ENCODE measurements at places on chromosomes 13 and 19.

DNA sequence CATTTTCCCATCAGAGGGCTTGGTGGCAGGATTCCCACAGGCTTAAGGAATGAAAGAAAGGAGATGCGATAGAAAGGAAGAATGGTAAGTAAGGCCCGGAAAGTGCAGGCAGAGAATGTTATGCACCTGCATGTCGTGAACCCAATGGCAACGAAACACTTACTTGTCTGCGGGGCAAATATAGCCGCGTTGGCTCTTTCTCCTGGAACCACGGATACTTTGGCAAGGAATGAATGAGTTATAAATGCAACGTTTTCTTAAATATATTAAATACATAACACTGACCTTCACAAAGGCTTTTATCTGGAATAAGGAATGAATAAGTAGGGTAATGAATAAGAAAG, 192.1 kb downstream of the KATNAL1 start:
- no peak for DNase-seq

DNA sequence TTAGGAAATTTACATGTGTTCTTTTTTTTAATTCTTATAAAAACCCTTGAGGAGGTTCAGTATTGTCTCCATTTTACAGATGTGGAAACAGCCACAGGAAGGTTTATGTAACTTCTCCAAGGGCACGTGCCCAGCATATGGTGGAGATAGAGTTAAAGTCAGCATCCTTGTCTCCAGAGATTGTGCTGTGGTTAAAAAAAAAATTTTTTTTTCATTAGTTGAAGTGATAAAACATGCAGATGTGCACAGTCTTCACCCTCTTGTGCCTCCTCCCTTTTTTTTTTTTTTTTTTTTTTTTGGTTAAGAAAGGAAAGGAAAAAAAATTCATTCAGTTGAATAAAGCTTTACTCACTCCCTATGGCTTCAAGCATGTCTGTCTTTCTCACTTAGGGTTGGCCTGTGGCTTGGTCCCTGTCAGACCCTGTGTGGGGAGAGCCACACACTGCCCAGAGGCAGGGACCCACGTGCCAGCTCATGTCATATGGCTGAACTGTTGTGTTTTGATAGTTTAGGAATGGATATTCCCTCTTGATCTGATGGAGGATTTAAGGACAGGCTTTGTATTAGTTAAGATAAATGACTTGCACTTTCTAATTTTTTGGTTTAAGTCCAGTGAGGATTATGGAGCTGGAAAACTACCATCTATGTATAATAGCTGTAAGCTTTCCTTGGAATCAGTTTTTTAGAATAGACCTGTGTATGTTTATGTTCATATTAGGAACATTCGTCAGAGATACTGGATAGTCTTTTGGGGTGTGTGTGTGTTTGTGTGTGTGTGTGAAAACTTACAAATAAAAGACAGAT, 19.3 kb downstream of the RNASEH2B start:
- DNase-seq = no peak

GRCh38 chr19:29690842-29691241, 24.2 kb downstream of the C19orf12 start:
- DNase-seq = no peak

DNA sequence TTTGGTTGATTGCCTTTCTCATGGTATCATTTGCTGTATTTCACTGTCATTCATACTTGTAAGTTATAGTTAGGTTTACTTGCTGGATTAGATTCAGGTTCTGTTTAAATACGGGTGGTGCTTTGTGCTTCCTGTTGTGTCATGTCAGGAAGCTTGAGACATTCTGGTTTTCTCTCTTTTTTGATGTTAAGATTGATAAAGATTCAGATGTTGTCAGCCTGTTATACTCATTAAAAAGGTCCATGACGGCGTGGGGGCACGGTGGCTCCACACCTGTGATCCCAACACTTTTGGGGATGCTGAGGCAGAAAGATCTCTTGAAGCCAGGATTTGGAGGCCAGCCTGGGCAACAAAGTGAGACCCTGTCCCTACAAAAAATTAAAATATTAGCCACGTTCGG, 45.7 kb downstream of the NAA16 start:
- no peak for DNase-seq

GRCh38 chr13:30932481-30933353, at the start of gene TEX26:
Gene TEX26 (plus strand): TSS chr13:30932656. CDS start chr13:30932716, 60 bp downstream.
- DNase-seq = peak; percentile 82

DNA sequence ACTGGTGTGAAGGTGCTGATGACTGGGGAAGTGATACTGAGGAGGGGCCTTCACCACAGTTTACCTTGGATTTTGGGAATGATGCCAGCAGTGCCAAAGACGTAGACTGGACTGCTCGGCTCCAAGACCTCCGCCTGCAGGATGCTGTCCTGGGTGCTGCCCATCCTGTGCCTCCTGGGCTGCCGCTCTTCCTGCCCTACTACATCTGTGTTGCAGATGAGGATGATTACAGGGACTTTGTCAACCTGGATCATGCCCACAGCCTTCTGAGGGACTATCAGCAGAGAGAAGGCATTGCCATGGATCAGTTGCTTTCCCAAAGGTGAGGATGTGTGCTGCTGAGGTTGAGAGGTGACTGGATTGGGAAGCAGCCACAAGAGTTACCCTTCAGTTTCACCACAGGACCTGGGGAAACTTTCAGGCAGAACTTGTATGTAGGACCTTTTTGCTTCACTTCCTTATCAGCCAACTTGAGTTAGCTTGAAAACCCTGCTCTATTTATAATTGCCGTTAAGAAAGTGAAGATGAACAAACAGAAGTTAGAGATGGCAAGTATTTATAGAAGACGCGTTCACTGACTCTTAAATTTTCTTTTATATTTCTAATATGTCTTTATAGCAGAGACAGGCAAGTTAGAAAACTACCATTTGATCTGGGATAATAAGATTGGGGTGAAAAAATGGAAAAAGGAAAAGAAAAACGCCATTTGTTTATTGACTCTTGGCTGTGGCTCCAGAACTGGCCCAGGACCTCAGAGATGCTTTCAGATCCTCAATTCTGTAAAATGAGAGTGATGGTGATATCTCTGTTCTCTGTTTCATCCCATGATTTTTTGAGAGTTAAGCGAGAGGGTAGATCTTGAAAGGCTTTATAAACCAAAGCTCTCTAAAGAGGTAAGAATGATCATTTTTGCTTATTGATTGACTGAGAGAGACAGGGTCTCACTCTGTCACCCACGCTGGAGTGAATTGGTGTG, 5.3 kb downstream of the PDCD2L start:
- DNase-seq = no peak

DNA sequence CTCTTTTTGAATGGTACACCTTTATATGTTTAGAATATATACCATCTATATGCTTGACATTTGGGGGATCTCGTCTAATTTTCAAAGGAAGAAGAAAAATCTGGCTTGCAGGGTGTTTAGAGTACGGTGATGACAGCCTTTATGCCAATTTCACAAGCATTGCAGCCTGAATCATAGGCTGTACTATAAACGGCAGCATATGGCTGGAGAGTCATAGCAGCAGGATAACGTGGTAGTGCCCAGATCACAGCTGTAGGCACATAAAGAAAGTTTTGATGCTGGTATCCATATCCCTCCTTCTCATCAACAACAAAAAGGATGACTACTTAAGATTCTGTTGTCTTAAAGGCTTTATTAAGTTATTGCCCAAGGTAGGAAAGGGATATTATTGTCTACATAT, 253.0 kb downstream of the PCDH9 start:
- no peak for DNase-seq

DNA sequence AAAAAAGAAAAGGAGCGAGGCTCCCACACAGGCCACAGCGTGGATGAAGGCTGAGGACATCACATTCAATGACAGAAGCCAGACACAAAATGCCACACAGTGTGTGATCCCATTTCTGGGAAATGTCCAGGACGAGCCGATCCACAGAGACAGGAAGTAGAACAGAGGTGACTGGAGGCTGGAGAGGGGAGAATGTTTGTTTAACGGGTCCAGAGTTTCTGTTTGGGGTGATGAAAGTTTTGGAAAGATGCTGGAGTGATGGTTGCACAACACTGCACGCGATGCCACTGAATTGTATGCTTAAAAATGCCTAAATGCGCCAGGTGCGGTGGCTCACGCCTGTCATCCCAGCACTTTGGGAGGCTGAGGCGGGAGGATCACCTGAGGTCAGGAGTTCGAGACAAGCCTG, 650 bp upstream of the FUT5 start:
- DNase-seq = no peak

DNA sequence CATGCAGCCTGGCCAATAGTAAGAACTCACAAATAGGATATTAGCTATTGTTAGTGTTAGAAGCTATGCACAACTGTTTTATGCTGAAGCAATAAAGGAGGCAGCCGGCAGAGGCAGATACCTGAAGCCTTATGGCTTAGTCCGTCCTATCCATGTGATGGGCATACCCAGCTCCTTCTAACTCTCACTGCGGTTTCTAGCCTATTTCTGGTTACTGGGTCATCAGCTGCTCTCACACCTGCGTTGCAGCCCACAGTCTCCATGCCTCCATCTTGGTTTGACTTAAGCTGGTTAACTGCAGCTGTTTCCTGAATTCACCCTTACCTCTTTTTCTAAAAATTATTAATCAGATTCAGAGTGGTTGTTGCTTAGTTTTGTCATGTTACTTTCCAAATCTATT, 40.5 kb upstream of the CNMD start:
- DNase-seq = no peak

DNA sequence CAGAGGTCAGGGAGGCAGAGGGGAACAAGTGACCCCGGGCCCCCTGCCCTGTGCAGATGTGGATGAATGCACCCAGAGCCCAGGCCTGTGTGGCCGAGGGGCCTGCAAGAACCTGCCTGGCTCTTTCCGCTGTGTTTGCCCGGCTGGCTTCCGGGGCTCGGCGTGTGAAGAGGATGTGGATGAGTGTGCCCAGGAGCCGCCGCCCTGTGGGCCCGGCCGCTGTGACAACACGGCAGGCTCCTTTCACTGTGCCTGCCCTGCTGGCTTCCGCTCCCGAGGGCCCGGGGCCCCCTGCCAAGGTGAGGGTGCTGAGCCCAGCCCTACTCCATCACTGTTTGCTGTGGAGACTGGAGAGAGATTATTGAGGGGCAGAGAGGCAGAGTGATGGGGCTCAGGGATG, 9.9 kb downstream of the LTBP4 start:
- peak; percentile 52 for DNase-seq

DNA sequence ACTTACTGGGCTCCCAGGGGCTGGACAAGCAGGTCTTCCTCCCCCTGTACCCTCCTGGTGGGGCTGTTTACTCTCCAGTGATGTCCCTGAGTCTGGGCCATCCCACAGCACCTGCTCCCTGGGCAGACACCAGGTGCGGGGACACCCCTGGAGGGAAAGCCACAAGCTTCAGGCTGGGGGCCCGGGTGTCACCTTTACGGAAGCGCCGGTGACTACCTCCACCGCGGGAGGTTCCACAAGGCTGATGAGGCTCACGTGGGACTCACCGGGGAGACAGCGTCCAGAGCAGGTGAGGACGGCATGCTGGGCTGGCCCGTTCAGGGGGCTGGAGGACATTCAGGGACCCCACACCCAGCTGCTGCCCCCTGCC, 24.9 kb downstream of the NFILZ start:
- no peak for DNase-seq

GRCh38 chr13:49869519-49869918, 66.6 kb downstream of the SPRYD7 start:
- peak; percentile 58 for DNase-seq

- peak; percentile 91 for DNase-seq
Observed at GRCh38 chr19:2494447-2495129, 18.7 kb downstream of the GADD45B start.

DNA sequence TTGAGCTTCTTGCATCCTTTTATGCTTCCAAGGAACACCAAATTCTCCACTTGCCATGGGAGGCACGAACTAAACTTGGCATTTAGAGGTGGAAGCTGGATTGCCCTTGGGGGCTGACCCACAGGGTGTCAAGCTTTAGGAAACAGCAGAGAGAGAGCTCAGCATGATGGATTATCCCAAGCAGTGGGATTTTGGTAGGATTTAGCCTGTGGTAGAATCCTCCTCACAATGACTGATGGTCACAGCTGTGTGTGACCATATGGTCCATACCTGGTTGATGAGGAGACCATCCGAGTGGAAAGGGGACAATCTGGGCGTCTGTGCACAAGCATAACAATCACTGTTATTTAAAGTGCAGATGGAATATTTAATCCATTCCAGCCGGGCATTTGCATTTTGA, 40.1 kb upstream of the PSG9 start:
- no peak for DNase-seq

GRCh38 chr13:110483386-110483968, 78.0 kb downstream of the RAB20 start:
- no peak for DNase-seq

- DNase-seq = no peak
Observed at GRCh38 chr13:41549491-41549890, 92.1 kb downstream of the RGCC start.

- peak; percentile 62 for DNase-seq
Observed at GRCh38 chr19:28184997-28185396, 1028.0 kb downstream of the UQCRFS1 start.

DNA sequence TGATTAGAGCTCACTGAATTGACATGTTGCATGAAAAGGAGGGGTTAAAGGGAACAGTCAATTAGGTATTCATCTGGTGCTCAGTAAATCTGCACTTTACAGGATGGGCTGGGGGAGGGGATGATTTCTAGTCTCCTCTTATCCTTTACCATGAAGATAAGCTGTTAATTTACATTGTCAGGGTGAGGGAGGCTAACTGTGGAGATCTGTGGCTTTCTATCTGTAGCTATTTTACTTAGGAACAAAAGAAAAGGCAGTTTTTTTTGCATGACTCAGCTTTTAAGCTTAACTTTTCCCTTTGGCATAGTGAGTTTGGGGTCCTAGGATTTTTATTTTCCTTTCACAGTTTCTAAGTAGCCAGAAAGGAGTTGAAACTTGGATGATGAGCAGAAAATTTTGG, 253.3 kb downstream of the LMO7 start:
- no peak for DNase-seq

DNA sequence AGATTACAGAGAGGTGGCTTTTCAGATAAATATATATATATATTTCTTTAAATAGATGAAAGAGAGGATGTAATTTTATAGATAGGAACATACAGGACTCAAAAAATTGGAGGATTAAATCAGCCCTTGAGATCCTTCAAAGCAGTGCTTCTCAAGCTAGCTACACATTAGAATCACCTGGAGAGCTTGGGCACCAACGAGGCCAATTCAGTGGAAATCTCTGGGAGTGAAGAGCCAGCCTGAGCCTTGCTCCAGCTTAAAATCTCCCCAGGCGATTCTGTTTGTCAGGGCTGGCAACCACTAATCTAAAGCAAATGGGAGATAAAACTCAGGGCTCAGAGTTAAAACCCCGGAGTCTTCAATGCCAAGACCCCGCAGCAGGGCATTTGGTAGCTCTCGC, 15.0 kb upstream of the CLN5 start:
- DNase-seq = no peak

GRCh38 chr19:38478273-38478971, 44.9 kb downstream of the RYR1 start:
- peak; percentile 77 for DNase-seq

GRCh38 chr19:7641290-7642276, 4.7 kb downstream of the STXBP2 start:
- no peak for DNase-seq

All from islet precursor cell (in vitro differentiated cells).